HTR-8/SVneo (cell line): ENCODE measurements at places on chromosomes 13 and 19.

DNA sequence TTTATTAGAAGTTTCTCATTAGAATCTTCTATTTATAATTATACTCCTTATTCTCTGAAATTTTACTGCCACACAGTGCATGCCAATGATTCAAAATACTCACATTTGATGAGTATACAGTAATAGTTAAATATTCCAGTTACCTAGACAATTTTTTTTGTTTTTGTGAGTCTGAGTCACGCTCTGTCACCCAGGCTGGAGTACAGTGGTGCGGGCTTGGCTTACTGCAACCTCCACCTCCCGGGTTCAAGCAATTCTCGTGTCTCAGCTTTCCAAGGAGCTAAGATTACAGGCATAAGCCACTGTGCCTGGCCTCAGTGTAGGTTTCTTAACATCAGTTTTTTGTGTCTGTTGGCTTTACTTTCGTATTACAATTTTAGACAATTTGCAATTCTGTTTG, 87.1 kb downstream of the ZNF486 start:
- no peak for DNase-seq

DNA sequence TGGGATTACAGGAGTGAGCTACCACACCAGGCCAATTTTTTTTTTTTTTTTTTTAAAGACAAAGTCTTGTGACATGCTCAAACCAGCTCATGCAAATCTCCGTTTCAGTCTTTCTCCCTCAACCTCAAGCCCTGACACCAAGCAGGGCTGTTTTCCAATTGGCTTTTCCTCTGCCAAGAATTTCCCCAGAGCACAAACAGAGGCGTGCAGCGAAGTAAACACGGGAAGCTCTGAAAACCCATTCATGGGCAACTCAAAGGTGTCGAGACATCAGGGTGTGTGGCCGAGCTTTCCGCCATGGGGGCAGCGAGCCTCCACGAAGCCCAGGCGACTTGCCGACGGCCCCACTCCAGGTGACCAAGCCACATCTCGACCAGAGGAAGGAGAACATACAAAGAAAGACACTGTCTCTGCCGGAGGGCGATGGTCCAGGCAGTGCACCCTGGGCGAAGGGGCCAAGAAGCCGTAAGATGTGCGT, 70.0 kb downstream of the INSR start:
- DNase-seq: no peak

- no peak for DNase-seq
Measured at GRCh38 chr13:44395976-44396694, 22.5 kb downstream of the SERP2 start.

- no peak for DNase-seq
Measured at GRCh38 chr19:32869966-32870573, 503 bp upstream of the SLC7A9 start.

GRCh38 chr19:5038631-5039271, 69.8 kb downstream of the KDM4B start:
- DNase-seq: peak; percentile 27

DNA sequence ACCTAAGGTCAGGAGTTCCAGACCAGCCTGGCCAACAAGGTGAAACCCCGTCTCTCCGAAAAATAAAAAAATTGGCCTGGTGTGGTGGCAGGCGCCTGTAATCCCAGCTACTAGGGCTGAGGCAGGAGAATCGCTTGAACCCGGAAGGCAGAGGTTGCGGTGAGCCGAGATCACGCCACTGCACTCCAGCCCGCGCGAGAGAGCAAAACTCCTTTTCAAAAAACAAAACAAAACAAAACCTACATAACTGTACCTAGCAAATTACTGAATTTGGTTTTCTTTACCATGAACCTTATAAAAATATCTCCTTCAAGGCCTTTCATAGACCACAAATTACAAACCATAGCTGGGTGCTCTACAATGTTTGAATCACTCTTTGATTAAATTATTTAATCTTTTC, 760 bp downstream of the ZNF91 start:
- no peak for DNase-seq

GRCh38 chr19:31264041-31264778, 85.0 kb downstream of the TSHZ3 start:
- no peak for DNase-seq

GRCh38 chr13:80577926-80578670, 237.2 kb upstream of the SPRY2 start:
- DNase-seq: no peak

DNA sequence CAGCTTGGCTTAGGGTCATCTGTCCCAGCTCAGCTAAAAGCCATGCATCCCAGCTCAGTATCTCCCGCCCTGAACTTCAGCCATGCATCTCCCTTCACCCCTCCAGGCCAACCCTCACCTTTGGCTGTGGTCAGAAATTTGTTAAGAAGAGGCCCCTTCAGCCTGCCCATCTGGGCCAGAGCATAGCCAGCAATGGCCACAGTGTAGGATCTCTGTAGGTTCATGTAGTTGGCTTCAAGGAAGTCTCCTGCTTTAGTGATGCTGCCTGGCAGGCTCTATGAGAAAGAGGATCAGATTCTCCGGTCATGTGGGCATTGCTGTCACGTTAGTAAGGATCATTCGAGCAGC, 16.6 kb upstream of the TNFSF14 start:
- DNase-seq: no peak

- DNase-seq: peak; percentile 56
Measured at GRCh38 chr13:97256343-97256783, 34.2 kb downstream of the MBNL2 start.

DNA sequence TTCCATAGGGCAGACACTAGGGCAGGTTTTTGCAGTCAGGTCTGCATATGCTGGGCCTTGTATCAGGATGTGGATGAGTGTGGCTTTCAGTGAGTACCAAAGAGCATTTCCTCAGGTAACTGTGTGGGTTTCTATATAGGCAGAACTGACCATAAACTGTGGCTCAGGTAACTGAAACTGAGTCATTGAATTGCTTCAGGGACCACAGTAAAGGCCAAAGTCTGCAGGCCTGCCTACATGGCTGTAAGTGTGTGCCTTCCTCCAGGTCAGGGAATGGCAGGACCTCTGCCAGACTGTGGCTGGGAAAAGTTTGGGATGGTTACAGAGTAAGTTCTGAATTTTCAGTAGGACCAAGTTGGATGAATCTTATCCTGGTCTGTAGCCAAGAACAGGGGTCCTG, 85.6 kb downstream of the ZNF486 start:
- no peak for DNase-seq
